CD4-positive, alpha-beta T cell treated with Interleukin-15 for 4 hours (primary cell): ENCODE measurements at places on chromosomes 2 and 18.

GRCh38 chr2:10412380-10412779 lies 35.7 kb downstream of the ODC1 start:
- no peak for DNase-seq

DNA sequence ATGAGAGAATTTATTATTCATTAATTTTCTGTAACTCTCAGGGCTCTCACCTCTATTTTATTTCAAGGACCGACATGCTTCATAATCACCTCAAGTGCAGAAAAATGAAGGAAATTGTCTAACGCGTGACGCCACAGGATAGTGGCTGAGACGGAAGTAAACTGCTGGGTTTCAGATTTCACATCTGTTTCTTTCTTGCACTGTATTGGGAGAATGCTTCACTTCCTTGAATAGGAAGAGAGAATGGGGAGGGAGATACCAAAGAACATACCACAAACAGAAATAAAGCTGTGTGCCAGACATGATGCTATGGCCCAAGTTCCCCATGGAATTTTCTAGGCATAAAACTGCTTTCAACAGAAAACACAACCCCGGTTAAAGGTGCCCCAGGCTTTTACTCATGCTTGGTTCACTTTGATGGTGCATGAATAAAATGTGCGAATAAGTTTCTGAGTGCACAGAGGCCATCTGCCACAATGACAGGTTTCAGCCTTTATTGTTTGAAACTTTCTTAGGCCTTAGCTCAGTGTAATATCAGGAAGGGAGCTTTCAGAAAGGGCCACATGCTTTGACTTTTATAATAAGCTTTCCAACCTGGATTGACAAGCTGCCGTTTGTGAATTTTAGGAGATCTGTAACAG lies 1116.4 kb downstream of the SOCS6 start:
- no peak for DNase-seq

- no peak for DNase-seq
Measured at GRCh38 chr18:75502286-75502685, 74.8 kb upstream of the SMIM21 start.

DNA sequence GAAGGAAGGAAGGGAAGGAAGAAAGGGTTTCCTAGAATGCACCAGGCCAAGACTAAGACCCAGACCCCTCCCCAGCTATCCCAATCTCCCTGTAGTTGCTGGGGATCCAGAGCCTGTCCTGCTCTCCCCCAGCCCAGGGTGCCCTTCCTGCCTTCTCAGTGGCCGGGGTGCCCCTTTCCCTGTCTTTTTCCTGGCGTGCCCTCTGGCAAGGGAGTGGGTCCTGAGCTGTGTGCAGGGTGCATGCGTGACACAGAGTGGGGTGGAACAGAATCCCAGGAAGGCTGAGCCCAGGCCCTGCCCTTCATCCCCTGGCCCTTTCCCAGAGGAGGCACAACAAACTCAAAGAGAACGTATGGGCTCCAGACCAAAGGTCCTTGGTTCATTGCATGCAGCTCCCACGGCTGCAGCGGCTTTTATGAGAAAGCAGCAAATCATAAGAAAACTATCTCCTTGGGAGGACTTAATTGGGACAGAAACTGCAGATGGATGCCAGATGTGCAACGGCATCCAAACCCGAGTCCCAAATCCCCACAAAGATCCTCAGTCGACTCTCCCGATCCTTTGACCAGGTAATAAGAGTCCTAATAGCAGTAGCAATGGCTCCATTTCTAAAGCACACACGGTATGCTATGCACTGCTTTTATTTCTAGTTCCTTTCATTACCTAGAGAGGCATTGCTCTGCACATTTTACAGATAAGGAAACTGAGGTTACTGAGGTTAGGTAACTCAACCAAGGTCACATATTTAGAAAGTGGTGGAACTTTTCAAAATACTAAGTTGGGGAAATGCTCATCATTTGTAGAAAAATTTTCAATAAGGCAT lies 12.7 kb upstream of the ARID5A start:
- DNase-seq = no peak

- DNase-seq = no peak
Measured at GRCh38 chr2:231923010-231923344, 3.2 kb downstream of the NPPC start.
